Cardiac atrium fibroblast (primary cell): ENCODE measurements at places on chromosomes 16 and 17. TPM values are rescaled to one million over a fixed set of nuclear protein-coding genes. Genes with fewer than 3 reads are reported as not detected.

The KRT31 gene
- total RNA-seq = not detected in 2 replicates

The TNS4 gene
- total RNA-seq = 0.16 TPM in 1 of 2 replicates, not detected in the other

The SLC12A3 gene
- not detected in 2 replicates for total RNA-seq

The NOS2 gene
- total RNA-seq = 0.18 and 0.49 TPM in 2 replicates

The CCL1 gene
- not detected in 2 replicates for total RNA-seq

The CCNF gene
- total RNA-seq = 9.0 and 11.2 TPM in 2 replicates

The C17orf100 gene
- total RNA-seq = 1.6 and 2.9 TPM in 2 replicates

The TRPV3 gene
- 0.32 and 9.2 TPM in 2 replicates for total RNA-seq

The CHAD gene
- not detected in 2 replicates for total RNA-seq

The MRPS34 gene
- 65.7 and 84.4 TPM in 2 replicates for total RNA-seq

The IGFALS gene
- total RNA-seq = not detected in 2 replicates

The PITPNM3 gene
- total RNA-seq = 0.90 and 2.1 TPM in 2 replicates

The MAZ gene
- 119 and 172 TPM in 2 replicates for total RNA-seq

The CACNG4 gene
- total RNA-seq = not detected in 2 replicates

The ADAM11 gene
- total RNA-seq = 1.5 and 2.2 TPM in 2 replicates

The NPIPA7 gene
- 3.1 and 19.9 TPM in 2 replicates for total RNA-seq

The FAM20A gene
- 2.2 and 2.9 TPM in 2 replicates for total RNA-seq

The FBXO39 gene
- total RNA-seq = not detected in 2 replicates

The TPPP3 gene
- total RNA-seq = not detected in 2 replicates

The SDF2 gene
- total RNA-seq = 42.1 and 66.3 TPM in 2 replicates

The BBS2 gene
- 28.7 and 48.4 TPM in 2 replicates for total RNA-seq

The SLC5A11 gene
- not detected in 2 replicates for total RNA-seq

The MYOCD gene
- total RNA-seq = under 0.01 TPM in 1 of 2 replicates, not detected in the other

The KRT36 gene
- not detected in 2 replicates for total RNA-seq

The PRSS33 gene
- not detected in 2 replicates for total RNA-seq

The TP53TG3D gene
- 2.2 TPM in 1 of 2 replicates, not detected in the other for total RNA-seq

The CLEC18A gene
- total RNA-seq = not detected in 2 replicates

The OR3A3 gene
- not detected in 2 replicates for total RNA-seq

The SLC13A2 gene
- not detected in 2 replicates for total RNA-seq

The KRTAP2-2 gene
- not detected in 2 replicates for total RNA-seq

The EVPLL gene
- total RNA-seq = not detected in 2 replicates

The GLIS2 gene
- 5.4 and 6.5 TPM in 2 replicates for total RNA-seq

The PYY gene
- not detected in 2 replicates for total RNA-seq

The KRT24 gene
- not detected in 2 replicates for total RNA-seq
